ENCODE measurements at places on chromosomes 5 and 9. TPM values are rescaled to one million over a fixed set of nuclear protein-coding genes. Genes with fewer than 3 reads are reported as not detected.

The TNFSF8 gene
- total RNA-seq: 44.2 TPM

The SOX30 gene
- 0.15 TPM for total RNA-seq

The CNOT8 gene
- 110 TPM for total RNA-seq

The PCDHB14 gene
- 0.14 TPM for total RNA-seq

The KCNV2 gene
- not detected for total RNA-seq

The FBP1 gene
- 6.3 TPM for total RNA-seq

The ACSL6 gene
- 51.7 TPM for total RNA-seq

The ALDH1A1 gene
- 1.2 TPM for total RNA-seq

The EGR1 gene
- total RNA-seq: 1.1 TPM

The EFNA5 gene
- not detected for total RNA-seq

The HMCN2 gene
- not detected for total RNA-seq

The SLC36A2 gene
- total RNA-seq: not detected

The TOMM5 gene
- 48.2 TPM for total RNA-seq

The C9orf153 gene
- 0.87 TPM for total RNA-seq

The NME5 gene
- total RNA-seq: not detected

The PCDHGA6 gene
- 0.50 TPM for total RNA-seq

The BNC2 gene
- not detected for total RNA-seq

The VCAN gene
- 0.09 TPM for total RNA-seq

The C5orf63 gene
- total RNA-seq: 13.1 TPM

The PCDHA6 gene
- not detected for total RNA-seq

The PAEP gene
- total RNA-seq: not detected

The SNCAIP gene
- not detected for total RNA-seq
